ENCODE measurements at places on chromosomes 2 and 18.

DNA sequence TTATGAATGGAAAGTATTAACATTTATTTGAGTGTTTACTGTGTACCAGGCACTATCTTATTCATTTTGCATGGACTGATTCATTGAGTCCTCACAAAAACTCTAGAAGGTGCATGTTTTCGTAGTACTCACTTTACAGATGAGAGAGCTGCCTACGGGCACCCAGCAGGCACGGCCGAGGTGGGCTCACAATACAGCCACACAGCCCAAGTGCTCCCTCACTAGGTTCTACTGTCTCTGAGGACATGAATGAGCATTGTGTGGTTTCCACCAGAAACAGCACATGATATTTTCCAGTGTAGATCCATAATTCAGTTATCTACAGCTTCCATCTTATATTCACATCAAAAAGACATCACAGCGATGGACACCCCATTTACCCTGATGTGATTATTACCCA lies 101.4 kb downstream of the FTCDNL1 start:
- no peak for DNase-seq

DNA sequence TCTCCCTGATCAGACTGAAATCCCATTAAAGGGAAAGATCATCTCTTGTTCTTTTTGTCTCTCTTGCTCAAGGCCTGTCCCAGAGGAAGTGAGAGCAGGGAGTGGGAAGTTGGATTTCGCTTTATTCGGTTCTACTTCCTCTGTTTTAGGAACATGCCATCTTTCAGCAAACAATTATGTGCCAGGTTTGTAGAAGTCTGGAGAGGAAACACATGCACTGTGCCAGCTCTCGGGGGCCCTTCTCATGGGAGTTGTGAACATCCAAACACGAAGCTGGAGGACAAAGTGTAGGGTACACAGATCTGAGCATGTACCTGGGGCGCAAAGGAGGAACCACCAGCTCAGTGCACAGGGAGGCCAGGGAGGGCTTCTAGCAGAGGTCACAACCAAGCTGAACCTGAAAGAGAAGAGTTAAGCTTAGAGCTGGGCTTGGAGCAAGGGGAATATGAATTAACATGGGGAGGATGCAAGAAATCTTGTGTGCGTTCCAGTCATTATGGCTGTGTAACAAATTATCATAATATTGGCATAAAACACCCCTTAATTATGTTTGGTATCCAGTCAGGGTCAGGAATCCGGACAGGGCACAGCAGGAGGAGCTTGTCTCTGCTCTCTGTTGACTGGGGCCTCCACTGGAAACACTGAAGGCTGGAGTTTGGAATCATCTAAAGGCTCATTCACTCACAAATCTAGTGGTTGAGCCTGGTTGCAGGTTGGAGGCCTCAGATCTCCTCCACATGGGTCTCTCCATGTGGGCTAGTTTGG lies 128.6 kb downstream of the ZFP36L2 start:
- DNase-seq = no peak

DNA sequence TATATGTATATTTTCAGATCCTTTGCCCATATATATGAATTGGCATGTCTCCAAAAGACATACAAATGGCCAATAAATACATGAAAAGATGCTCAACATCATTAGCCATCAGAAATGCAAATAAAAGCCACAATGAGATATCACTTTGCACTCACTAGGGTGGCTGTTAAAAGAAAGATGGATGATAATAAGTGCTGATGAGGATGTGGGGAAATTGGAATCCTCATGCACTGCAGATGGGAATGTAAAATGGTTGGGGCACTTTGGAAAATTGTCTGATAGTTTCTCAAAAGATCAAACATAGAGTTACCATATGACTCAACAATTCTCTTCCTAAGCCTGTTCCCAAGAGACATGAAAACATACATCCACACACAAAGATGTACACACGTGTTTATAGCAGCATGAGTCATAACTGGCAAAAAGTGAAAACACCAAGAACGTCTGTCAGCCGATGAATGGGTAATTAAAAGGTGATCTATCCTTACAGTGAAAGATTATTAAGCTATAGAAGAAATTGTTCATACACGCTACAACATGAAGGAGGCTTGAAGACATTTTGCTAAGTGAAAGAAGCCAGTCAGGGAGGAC lies 19.7 kb downstream of the NGEF start:
- no peak for DNase-seq

DNA sequence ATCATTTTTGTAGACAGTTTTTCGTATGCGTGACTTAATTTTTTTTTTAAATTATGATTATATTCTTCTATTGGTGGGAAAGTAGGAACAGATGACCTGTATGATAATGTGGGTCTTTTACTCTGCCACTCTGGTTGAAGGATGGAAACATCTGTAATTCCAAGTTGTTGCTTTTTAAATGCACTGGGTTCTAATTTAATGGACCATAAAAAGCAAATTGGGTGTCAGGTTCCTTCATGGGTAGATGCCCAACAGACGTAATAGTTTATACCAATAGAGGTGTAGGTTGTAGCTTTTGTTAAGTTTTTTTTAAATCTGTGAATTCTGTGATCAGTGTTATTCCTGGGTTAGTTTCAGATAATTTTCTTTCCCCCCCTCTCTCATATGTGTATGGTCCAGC lies 117.6 kb downstream of the MAP4K4 start:
- no peak for DNase-seq

GRCh38 chr2:17849275-17849674 lies 29.2 kb upstream of the KCNS3 start:
- no peak for DNase-seq

DNA sequence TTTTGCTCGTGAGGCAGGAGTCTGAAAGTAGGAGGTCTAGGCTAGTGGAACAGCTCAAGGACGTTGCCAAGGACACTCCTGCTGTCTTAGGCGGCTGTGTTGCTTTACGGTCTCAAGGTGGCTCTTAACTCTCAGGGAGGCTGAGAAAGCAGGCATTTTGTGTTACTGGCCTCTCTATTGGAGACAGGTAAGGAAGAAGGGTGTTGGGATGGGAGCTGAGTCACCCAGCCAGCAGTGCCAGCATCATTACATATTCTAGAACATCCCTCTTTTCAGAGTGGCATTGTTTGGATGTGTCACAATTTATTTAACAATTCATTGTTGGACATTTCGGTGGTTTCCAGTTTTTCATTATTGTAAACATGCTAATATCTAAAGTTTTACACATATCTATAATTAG lies 30.8 kb upstream of the TMEM214 start:
- DNase-seq = no peak

DNA sequence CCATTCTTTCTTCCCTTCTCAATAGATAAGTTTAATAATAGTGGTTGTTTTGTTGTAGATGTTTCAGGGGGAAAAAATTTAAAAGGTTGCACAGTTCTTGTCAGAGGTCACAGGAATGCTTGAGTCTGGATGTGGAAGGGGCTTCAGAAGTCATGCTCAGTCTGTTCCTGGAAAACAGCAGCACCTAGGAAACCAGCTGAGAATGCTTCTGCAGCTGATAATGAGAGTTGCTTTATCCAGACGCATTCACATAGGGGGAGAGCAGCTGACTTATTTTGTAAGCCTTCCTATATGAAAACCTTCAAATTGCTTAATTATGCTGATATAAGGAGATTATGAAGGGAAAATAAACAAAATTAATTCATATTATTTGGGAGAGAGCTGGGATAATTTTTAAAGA lies 235.5 kb downstream of the GULP1 start:
- DNase-seq = no peak

DNA sequence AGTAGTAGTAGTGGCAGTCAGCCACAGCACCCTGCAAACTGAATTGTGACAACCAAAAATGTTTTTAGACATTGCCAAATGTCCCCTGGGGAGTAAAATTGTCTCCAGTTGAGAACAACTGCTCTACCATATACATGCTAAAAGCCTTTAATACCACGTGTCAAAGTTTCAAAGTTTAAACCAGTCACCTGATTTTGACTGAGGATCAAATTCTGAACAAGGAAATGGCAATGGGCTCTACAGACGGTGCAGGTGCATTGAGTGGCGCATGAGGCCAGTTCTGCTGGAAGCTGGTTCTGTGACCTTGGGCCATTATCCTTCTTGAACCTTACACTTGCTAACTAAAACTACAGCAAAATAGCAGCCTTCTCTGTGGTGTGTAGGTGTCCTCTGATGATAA lies 85.0 kb downstream of the LIPG start:
- no peak for DNase-seq

GRCh38 chr2:3557639-3558204 lies 411 bp downstream of the RNASEH1 start:
- DNase-seq = no peak

- DNase-seq = no peak
These were observed 404.4 kb downstream of the SOCS6 start for GRCh38 chr18:70693246-70693645.

DNA sequence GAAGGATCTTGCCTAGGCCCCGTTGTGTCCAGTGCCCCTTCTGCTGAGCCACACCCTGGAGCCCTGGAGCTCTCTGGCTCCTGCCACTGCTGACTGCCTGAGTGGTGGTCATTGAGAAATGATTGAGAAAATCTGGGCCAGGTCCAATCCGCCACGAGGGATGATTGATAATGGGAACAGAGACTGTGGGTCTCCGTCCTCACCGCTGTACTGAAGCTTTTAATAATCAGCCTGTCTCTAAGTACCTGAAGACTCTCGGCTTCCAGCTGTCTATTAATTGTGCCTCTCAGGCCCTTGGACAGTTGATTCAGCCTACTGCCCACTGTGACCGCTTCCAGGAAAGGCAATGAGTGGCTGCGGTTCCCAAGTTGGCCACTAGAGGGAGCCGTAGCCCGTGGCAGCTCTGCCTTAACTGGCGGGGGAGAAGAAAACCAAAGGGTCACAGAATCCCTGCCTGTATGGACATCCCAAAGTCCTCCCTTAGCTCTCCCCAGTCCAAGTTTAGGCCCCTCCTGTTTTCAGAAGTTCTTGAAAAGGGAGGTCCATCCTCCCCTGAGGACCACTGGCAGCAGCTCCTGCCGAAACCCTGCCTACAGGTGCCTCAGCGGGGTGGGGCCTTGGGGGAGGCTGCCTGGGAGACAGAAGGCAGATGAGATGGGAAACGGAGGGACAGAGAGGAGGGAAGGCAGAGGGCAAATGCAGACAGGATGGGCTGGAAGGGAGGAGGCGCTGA lies 213.6 kb downstream of the TNS1 start:
- peak; percentile 90 for DNase-seq

DNA sequence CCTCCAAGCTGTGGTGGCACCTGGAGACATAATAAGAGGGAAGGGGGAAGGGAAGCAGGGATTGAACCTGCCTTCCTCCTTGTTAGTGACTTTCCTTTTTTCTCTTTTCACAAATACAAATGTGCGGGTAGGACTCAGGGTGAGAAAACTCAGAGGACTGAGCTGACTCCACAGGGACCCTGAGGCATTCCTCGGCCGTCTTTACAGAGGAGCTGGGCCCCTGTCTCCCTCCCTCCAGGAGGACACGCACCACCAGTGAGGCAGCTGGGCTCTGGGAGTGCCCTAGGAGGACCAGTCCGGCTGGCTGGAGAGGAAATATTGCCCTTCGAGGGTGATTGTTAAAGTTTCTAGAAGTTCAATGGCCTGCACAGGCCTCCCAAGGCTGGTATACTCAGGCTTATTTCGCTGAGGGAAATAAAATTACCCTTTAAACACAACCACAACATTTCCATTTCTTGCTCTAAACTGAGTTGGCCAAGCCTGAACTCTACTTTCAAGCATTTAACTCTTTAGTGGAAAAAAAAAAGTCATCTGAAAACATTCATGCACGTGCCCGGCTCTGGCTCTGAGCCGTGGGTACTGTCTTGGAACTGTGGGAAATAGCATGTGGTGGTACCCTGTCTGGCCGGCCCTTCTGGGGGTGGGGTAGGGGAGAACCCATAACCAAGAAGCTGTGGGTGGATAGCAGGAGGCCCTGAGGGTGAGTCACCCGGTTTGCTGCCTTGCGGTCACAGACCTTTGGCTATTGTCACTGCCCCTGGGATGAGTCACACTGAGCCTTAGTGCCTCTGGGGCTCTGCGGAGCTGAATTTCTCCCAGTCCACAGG lies 116.0 kb downstream of the COPS8 start:
- no peak for DNase-seq

- DNase-seq = no peak
These were observed 110.7 kb downstream of the SH3RF3 start for GRCh38 chr2:109239720-109240119.

- DNase-seq = no peak
These were observed 87.6 kb downstream of the SEMA4F start for GRCh38 chr2:74741629-74742028.

DNA sequence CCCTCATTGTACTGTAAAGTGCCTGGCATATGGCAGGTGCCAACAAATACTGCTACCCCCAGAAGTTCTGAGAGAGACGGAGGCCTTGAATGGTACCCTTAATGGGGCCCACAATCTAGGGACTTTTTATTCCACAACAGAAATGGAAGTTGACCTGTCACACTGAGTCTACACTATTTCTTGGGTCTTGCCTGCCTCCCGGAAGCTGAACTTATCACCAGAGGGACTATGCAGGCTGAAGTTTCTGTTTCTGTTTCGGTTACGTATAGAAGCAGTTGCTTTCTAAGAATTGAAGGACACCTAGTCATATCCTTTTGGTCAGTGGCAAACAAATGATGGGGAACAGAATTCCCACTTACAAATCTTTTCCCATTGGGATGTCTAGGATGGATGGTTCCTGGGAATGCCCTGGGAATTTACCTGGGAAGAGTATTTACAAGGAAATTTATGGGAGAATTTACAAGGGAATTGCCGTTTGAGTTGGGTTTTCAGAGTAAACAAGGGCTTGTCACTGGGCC lies 74.2 kb downstream of the HS1BP3 start:
- DNase-seq = no peak

DNA sequence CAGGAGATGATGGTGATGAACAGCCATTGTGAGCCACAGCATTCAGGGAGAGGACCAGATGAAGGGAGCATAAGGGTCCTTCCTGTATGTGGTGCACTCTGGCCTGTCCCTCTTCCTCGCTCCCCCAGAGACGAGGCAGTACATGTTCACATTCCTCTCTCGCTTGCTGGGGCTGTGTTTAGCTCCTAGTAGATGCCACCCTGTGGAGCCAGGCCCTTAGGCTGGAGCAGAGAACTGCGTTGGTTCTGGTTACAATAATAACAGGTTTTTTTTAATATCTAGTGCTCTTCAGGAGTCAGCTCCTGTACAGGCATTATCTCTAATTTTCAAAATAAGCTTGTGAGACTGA lies 171.1 kb upstream of the MYT1L start:
- DNase-seq = no peak

DNA sequence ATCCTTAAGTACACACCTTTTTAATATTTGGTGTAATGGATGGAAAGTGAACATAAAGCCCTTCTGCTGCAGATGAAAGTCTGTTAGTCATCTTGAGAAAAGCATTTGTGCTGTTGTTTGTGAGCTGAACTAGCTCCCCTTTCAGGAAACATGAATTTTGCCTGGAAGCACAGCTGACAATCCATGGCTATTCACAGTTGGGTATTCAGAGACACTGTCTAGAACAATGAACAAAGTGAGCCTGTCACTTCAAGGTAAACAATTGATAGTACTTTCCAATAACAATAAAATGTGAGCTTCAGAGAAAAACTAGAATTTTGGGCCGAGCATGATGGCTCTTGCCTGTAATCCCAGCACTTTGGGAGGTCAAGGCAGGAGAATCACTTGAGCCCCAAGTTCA lies 6.8 kb upstream of the EFHD1 start:
- no peak for DNase-seq
